NCI-H1092 treated with DMSO at 0.1 percent for 48 hours (cell line): ENCODE measurements at places on chromosomes 7 and 10.

DNA sequence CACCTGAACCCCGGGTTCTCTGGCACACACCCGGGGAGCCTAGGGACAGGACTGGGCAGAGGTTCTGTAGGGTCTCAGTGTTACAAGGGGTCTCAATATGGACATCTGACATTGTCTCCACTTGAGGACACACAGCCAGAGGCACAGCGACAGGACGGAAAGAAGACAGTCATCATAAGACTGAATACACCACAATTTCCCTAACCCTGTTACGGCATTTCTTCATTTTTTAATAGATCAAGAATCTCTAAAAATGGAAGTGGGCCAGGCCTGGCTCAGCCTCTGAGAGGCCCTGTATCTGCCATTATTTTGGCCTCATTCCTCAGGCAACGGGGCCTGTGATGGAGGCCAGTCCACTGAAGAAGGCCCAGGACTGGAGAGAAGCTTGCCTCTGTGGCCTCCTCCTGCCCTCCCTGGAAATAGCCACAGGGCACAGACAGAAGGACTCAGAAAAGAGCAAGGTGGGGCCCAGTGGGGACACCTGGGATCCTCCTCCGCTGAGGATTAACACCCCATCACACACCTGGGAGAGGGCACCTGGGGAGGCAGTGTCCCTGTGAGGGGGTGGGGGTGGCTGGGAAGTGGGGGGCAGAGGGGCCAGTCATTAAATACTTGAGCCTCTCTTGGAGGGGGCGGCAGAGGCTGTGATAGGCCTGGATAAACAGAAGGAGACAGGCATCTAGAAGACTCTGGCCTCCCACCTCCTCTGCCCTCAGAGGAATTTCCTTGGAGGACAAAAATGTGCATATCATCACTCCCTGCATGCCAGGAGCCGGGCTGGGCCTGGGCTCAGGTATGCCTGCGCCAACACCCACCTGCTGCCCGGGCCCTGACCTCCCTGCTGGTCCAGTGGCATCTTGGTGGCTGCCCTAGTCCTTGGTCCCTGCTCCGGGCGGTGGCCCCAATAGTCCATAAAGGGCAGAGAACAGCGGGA, 8.0 kb downstream of the SPOCK2 start:
- DNase-seq, result no peak

DNA sequence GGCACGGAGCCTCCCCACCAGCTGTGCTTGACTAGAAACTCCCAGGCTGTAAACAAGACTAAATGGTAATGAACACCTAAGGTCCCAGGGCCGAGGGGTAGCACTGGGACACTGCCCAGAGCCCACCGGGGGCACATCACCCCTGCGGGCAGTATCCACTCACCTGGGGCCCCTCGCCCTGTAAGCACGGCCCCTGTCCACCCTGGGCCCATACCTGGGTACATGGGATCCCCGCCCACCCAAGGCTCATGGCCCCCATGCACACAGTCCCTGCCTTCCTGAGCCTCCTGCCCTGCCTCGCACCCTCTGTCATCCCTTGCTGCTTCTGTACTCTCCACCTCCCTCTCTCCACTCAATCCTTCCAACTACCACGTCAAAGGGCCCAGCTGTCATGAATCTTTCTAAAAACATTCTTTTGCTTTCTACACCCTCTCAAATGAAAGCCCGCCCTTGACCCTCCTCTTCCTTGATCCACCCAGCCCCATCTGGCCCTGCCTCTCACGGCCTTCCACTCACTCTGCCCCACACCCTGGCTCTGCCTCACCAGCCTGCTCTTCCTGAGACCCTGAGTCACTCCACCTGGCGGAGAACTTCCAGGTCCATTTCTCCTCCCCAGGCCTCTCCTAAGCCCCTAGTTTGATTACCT, 173.1 kb downstream of the PARD3 start:
- DNase-seq, result no peak

DNA sequence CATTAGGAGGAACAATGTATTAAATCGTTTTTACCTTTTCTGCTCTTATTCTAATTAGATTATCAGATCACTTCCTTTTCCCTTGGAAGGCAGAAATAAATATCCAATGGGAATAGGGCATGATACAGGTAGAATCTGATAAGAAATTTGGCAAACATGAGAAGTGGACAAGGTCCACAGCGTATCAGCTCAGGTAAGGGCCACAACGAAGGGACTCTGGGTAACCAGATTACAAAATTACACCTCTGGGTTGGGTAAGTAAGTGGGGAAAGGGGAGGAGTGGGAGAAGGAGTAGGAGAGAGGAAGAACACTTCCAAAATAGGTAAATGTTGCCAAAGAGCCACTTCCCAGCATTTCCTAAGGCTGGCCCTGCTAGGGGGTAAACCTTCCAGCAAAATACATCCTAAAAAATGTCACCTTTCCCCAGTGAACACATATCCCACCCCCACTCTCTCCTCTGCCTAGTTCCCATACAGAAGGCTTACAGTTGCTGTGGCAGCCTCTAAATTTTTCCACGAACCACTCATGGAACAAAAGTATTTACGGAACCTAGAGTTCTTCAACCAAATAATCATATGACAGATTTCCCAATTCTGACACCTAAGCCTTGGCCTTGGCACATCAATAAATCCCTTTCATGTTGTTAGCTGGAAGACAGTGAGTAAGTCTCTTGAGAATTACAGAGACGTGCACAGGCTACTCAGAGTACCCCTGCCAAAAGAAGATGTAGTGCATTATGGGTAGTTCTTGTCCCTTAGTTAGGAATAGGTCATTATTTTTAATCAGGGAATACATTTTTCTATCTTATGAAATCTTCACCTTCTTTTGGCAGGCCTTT, 51.5 kb upstream of the DLX6 start:
- DNase-seq, result no peak

DNA sequence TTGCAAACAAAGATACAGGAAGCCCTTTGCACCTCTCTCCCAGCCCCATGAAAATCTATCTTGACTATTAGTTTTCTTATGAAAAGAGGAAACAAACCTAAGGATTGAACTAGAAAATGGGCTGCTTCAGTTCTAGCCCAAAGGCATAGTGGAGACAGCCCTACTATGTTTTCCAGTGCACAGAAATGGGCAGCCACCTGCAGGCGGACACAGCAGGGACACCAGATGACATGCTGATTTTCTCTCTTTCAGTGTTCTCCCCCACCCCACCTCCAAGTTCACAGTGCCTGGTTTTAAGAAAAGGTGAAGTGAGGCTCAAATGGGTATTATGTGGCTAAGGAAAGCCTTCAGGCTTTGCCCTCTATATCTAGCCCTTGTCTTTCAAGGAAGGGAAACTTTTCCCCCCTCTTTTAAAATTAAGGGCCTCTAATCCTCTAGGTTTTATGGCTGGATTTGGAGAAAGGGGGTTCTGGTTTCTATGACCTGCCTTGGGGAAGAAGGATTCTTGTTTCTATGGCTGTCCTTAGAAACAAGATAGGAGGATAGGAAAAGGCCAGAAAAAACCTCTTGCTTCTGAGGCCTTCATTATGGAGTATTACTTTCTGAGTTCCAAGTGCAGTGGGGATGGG, 23.5 kb upstream of the DDX50 start:
- no peak for DNase-seq

DNA sequence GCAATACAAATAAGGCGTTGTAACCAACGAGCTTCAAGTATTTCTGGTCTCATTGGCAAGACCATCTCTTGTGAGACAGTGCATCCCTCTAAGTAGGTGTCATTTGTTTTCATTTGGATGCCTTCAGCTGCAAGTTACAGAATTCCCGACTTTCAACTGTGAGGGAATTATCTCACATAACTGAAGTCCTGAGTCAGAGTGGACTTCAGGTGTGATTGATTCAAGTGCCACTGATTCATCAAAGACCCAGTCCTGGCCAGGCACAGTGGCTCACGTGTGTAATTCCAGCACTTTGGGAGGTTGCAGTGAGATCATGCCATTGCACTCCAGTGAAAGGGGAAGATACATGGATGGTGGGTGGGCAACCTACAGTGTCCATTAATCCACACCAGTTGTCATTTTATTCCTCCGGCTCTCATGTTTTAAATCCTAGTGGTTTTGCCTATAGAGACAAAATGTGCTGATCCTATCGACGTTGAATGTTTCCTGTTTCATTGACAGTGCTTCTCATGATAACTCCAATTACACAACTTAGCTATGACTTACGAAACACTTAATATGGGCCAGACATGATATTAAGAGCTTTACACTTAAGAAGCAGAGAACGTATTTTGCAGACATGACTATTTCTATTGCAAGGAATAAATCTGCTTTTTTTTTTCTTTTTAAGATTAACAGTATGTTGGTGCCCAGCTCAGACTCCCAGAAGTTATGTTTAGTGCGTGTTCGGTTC, 268.0 kb downstream of the FRMD4A start:
- no peak for DNase-seq

DNA sequence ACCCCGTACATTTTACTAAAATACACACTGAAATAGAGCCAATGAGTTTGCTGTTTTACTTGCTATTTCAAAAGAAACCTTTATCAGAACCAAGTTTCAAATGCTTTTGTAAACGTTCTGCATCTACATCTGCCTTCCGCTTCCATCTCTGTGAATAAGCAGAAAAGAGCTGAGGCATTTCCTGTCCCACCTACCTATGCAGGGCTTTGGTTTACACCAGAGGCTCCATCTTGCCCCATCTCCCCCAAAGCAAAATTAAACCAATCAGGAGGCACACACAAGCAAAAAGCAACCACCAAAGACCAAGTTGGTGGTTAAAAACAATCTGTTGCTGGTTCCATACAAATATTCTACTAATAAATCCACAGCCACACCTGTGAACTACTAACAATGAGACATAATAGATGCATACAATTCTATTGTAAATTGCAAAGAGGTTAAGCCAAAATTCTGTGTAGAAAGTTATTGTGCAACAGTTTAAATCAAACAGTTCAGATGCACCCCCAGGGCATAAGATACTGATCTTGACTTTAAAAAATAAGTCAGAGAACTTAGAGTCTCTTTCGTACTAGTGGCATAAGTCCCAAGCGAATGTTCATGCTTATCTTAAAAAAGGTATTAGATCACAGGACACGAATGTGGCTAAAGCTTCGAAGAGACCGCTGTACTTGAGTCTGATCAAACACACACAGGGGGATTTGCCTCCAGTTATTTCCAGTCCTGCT, 83.9 kb downstream of the FGFR2 start:
- DNase-seq, result no peak

DNA sequence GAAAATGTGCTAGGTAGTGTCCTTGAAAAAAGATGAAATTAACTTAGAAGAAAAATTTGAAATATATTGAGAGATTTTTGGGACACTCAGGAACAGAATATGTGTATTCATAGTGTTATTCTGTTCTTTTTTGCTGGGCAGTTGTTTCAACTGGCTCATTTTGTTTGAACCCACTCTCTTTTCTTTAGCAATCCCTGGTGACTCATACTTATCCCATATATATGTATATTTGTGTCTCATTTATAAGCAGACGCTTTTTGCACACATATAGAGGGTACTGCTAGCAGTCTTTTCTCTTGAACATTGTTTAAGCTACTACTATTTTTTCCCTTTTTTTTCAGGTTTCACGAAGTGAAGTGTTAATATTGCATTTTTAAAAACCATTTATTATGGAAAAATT, 1.9 kb downstream of the EXOC6 start:
- no peak for DNase-seq

GRCh38 chr7:106819546-106819945, 45.5 kb upstream of the PIK3CG start:
- no peak for DNase-seq

DNA sequence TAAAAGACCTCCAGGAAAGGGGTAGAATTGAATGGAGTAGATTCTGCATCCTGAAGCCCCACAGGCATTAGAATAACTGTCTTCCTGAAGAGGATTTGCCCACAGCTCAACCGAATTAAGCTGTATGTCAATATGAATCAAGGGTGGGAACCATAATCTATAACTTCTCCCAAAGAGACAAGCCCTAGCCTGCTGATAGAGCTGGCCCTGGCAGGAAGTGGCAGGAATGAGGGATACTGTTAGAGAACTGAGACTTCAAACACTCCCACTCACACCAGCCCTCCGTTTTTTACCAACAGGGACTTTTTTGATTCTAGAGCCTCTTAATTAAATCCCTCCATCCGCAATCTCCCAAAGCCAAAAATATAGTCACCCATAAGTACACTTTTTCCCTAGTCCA, 12.2 kb upstream of the DUSP5 start:
- DNase-seq, result no peak

DNA sequence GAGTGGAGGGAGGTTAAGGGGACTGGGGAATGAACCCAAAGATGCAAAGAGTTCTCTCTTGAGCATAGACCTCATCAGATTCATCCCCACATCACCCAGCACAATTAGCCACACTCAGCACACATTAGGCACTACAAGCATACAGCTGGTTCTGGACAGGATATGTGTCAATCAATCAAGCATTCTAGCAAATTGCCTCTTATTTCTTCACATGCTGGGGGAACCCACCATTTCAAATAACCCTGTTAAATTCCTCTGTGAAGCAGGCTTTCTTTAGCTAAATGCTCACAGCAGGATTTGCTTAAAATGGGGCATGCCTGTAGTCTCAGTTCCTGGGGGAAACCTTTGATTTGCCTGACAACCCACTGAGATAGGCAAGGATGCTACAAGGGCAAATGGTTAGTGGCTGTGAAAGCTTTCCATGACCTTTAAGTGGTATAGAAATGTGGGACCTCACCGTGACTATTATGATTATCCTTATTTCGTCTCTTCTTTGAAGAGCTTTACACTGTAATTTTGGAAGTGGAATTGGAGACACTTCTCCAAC, 193.4 kb upstream of the ZMIZ1 start:
- DNase-seq, result no peak

DNA sequence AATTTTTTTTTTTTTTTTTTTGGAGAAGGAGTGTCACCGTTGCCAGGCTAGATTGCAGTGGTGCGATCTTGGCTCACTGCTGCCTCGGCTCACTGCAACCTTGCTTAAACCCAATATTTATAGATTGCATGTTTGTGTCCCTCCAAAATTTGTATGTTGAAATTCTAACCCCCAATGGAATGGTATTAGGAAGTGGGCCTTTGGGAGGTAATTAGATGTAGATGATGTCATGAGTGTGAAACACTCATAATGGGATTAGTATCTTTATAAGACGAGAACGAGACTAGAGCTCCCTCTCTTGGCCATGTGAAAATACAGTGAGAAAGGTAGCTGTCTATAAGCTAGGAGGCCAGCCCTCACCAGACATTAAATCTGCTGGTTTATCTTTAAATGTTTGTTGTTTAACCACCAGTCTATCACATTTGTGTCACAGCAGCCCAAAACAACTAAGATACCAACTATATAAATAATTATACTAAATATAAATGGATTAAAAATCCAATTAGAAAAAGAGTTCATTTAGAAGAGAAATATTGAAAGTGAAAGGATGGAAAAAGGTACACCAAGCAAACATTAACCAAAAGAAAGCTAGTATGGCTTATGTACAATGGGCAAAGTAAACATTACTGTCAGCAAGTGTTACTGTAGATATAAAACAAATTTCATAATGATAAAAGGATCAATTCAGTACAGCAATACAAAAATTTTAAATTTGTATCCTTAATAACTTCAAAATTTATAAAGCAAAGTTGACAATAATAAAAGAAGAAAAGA, 9.3 kb downstream of the TCAF1 start:
- DNase-seq, result no peak

- DNase-seq, result no peak
Observed at GRCh38 chr10:97538839-97539238, 33.7 kb upstream of the ANKRD2 start.
